HTR-8/SVneo (cell line): ENCODE measurements at places on chromosomes 11 and 22.

DNA sequence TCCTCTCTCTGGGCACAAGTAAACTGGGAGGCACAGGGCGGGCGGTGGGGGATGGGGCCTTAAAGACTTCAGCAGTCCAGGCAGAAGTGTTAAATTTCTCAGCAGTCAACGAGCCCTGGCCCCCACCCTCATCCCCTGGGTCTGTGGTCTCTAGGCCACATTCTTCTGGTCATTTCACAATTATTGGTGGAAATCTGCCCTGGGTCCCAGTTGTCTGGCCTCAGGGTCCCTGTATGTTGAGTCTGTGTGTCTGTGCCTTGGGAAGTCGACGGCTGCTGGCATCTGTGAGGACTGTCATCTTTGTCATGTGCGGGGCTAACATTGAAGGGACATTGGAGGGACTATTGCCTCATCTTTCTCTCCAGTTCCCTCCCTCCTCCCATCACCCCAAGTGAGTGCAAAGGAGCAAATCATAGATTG is 1.7 kb downstream of the TSPAN18 start:
- DNase-seq, result no peak

- DNase-seq, result peak; percentile 12
Measured at GRCh38 chr11:107385361-107385981, 72.2 kb downstream of the CWF19L2 start.

DNA sequence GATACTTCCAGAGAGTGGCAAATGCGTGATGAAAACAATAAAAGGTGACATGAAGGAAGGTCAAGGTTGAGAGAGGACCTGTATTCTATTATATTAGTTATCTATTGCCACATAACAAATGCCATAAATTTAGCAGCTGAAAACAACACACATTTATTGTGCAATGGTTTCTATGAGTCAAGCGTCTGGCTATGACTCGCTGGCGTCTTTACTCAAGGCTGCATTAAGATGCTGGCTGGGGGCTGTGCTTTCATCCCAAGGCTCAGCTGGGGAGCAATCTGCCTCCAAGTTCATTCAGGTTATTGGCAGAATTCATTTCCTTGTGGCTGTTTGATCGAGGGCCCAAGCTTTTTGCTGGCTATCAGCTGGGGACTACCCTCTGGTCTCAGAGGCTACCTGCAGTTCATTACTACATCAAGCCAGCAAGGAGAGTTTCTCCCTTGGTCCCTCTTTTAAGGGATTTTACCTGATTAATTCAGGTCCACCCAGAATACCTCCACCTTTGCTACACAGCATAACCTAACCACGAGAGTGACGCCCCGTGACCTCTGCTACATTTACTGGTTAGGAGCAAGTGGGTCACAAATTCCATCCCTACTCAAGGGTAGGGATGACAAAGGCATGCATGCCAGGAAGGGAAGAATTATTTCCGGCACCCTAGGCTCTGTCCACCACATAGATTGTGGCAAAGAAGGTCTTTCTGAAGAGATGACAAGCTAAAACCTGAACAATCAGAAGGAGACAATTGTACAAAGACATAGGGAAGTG is 549.1 kb downstream of the MN1 start:
- peak; percentile 63 for DNase-seq

DNA sequence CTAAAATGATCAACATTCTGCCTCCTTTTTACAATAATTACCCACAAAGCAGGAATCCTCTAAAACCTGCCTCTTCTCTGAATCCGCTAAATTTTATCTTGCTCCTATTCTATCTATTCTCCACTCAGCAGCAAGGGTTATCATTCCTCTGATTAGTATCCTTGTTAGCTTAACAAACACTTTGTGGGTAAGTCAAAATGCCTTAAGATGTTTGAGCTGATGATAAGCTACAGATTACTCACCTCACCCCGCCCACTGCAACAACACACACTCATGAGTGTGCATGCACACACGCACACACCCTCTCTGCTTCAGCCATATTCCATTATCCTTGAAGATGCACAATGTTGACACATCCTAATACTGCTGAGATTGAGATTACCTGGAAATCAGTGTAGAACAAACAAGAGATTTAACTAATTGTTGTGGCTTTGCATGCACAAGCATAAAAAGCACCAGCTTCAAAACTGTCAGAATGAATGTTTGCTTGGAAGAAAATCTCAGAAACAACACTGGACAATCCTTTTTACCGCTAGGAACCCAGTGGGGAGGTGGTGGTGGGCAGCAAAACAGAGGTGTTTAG is 130.9 kb downstream of the BBOX1 start:
- DNase-seq, result no peak

GRCh38 chr11:32006799-32007388 is 84.0 kb upstream of the RCN1 start:
- DNase-seq, result peak; percentile 41

- DNase-seq, result no peak
Measured at GRCh38 chr22:41501209-41501608, 32.3 kb downstream of the ACO2 start.

DNA sequence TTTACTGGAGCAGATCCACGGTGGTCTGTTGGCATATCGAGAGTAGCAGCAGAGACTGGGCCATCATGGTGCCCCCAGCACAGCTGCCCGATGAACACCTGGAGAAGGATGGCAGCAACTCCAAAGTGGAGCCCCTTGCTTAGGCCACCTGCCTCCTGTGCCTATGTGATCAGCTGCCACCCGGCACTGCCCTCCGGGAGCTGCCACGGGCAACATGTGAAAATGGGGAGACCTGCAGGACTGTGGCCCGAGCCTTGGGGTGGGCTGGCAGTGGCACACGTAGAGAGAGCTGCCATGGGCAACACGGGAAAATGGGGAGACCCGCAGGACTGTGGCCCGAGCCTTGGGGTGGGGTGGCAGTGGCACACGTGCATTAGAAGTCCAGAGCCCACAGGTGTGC is 3.1 kb downstream of the FXYD2 start:
- DNase-seq, result no peak

DNA sequence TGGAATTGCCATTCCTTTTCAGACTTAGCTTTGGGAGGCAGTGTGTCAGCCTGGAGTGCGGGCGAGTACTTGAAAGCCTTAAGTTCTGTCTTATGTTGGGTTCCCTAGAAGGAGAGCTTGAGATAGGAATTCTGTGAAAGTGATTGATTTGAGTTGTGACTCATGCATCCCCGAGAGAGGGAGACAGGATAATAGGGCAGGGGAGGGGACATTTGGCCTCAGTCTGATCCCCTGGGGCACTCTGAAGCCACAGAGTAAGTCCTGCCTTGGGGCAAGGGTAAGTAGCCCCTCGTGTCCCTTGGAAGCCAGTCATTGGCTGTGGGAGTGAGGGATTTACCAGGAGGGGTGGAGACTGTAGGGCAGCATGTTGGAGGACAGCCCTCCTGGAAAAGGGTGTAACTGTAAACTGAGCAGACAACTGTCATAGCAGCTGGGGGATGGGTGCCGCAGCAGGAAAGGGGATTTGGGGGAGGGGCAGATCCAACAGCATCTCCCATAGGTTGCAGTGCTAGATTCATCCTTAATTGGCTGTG is 44.0 kb downstream of the KIAA1671 start:
- DNase-seq, result peak; percentile 74

GRCh38 chr11:106398502-106399075 is 321.1 kb downstream of the AASDHPPT start:
- DNase-seq, result no peak

- no peak for DNase-seq
Measured at GRCh38 chr11:63737718-63738117, 30.9 kb downstream of the ZFTA start.

GRCh38 chr11:93407777-93408401 is 77.3 kb downstream of the DEUP1 start:
- no peak for DNase-seq

DNA sequence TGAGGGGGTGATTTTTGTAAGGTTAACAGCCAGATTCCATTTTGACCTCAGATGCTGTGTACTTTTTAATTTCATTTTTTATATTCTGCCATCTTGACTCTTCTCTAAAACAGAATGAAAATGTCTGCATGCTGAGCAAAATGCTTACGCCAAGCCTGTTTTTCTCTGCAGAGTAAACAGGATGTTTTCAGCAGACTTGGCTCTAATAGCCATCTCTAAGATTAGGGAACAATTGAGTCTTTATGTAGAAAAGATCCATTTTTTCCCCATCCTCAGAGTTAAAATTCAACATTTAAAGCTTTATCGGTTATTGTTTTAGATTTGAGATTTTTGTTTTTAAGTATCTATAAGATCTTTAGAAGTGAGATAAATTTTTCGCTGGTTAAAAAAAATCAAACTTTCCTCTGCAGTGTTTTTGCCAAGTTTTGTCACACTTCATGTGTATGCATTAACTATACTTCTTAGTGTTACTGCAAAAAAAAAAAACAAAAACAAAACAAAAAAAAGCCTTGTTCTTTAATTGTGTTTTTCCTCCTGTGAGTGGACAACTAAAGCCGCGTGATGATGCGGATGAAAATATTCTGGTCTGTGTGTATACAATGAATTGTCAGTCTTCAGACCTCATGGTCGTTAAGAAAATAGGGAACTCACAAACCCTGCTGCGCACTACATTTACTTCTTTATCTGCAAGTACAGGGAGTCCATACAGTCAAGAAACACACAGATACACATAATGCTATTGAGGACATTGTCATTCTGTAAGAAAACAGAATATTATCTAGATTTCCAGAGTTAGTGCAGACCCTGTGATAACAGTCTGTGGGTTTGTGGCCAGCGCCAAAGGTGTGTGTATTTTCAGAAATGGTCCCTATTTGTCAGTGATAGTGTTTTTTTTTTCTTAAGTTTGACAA is 17.5 kb upstream of the ADSL start:
- no peak for DNase-seq

- no peak for DNase-seq
Measured at GRCh38 chr11:131240421-131240820, 130.0 kb upstream of the NTM start.

- DNase-seq, result no peak
Measured at GRCh38 chr11:117197006-117197405, 2.2 kb upstream of the TAGLN start.

- DNase-seq, result no peak
Measured at GRCh38 chr22:39710380-39711150, 140.0 kb downstream of the CACNA1I start.

DNA sequence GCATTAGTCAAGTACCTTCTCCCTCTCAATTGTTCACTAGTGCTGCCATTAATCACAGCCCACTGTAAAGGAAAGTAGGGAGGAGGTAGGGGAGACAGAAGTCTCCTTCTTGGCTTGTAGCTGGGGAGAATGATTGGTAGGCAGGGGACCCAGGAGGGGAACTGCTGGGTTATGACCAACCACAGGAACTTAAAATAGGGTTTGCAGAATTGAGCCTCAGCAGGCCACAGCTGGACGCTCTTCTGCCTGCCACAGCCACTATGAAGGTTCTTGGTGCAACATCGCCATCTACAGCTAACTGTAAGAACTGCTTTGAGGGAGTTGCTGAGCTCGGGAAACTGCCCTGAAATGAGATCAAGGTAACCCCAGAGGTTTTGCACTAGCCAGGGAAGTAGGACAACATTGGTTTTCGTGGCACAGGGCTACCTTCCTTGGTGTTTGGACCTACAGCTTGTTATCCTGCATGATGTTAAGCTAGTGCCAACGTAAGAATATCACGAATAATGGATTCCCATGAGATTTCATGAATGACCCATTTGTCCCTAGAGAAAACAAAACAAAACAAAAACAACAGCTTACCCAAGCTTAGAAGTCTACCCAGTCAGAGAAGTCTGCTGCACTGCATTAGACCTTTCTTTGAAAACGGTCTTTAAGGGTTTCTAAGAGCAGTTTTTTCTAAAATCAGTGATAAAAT is 787.1 kb upstream of the API5 start:
- DNase-seq, result peak; percentile 13

- DNase-seq, result no peak
Measured at GRCh38 chr11:2588809-2589537, 110.8 kb downstream of the KCNQ1OT1 start.

- DNase-seq, result no peak
Measured at GRCh38 chr11:30533445-30533947, 52.7 kb downstream of the MPPED2 start.

- DNase-seq, result no peak
Measured at GRCh38 chr22:25054943-25055511, 102.5 kb downstream of the KIAA1671 start.

DNA sequence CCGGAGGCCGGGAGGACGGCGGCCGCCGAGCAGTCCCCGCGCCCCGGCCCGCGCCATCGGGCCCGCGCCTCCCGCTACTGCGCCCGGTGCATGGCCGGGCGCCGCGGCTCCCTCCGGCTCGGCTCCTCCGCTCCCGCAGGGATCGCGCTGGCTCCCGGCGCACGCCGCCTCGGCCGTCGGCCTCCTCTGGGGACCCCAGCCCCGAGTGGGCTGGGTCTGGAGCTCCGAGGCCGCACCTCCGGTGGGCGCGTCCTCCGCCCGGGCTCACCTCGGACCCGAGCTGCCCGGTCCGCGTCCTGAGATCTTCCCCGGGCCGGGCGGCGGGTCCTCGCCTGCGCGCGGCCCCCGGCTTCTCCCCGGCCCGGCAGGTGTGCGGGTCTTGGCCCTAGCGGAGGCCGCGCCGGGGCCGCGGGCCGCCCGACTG is 251 bp downstream of the SHISA8 start:
- DNase-seq, result no peak

- DNase-seq, result no peak
Measured at GRCh38 chr22:41330169-41330568, 28.8 kb downstream of the ZC3H7B start.

DNA sequence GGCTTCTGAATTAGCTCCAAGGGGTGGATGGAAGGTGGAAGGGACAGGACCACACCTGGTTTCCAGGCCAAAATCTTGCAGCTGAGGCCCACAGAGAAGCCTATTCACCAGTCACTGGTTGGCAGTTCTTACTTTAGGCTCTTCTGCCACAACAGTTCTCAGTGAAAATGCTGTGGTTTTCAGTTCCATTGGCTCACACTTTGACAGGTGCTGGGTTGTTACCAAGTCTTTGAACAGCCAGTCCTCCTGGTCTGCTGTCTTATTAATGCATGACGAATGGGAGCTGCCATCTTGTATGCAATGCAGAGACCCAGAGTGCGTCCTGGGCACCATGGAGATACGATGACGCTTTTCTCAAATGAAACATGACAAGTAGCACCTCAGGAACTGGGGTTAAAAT is 232.0 kb upstream of the ZBED5 start:
- DNase-seq, result no peak

- no peak for DNase-seq
Measured at GRCh38 chr22:39214006-39214382, 30.8 kb downstream of the PDGFB start.

- DNase-seq, result no peak
Measured at GRCh38 chr11:43578346-43579170, 102.0 kb upstream of the HSD17B12 start.

- no peak for DNase-seq
Measured at GRCh38 chr11:123822599-123822998, 16.4 kb upstream of the OR6M1 start.

DNA sequence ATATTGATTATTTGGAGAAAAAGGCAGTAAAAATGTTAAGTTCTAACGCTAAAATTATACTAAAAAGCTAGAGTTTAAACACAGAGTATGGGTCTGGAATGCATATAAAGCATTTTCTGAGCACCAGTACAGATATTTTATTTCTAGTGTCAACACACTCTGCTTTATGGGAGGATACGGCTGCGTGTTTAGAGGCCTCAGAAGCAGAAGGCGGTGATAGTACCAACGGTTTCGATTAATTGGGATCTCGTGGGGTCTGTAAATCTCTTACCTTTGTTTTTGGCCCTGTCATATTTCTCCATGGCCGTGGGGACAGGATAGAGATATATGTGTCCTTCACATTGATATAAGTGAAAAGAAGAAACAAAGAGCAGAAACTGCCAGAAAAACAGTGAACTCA is 206.8 kb upstream of the NTM start:
- DNase-seq, result no peak
